ENCODE measurements at places on chromosomes 6 and 20.

DNA sequence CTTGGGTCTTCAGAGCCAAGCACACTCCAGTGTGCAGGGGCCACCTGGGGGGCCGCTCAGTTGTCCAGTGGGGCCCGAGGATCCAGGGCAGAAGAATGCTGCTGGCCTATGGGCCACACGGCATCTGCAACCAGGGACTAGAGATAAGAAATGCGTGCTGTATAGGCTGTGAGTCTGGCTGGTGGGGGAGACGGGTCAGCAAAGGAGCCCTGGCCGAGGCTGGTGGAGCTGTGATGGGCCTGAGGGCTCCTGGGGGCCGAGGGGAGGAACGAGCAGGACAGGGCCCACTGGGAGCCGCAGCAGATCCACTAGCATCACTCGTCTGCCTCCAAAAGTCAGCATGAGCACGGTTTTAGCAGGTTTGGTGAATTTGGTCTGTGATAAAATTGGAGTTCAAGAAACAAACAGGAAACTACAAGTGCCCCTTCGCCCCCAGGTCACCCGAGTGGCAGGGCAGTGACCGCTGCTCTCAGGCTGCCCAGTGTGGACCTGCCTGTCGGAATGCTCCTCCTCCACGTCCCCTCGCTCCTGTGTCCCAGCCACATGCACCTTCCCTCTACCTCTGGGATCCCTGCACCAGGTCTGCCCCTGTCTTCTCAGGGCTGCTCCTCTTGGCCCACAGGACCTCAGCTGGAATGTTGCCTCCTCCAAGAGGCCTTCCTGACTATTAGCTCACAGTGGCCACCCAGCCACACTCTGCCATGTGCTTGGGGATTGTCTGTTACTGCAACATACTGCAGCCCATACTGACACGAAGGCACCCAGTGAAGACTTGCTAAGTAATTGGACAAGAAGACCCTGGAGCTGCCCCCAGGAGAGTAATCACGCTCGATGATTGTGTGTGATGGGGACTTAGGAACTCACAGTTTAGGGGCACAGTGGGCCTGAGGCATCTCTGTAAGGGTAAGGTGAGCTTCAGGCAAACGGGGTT is 10.9 kb downstream of the ACSS1 start:
- DNase-seq = no peak

DNA sequence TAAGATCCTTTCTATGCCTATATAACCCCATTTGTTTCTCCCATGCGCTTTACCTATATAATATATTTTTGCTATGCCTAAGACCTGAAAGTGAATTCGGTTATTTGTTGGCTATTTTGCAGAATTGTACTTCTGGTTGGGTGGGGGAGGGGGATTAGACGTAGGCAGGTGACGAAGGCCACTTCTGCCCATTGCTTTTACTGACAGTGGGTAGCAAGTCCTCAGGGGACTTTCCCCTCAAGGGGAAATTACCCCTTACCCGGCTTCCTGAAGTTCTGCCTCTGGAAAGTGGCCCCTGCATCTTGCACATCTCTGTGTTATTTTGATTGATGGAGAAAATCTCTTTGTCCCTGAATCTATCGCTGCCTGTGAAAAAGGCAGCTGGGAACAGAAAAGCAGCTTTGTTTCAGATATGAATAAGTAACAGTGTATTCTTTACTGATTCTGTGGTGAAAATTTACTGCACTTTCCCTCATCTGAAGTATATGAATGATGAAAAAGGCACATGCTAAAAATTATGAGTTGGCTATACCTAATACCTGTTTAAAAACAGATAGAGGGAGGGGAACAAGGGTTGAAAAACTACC is 133.9 kb downstream of the UTRN start:
- no peak for DNase-seq

DNA sequence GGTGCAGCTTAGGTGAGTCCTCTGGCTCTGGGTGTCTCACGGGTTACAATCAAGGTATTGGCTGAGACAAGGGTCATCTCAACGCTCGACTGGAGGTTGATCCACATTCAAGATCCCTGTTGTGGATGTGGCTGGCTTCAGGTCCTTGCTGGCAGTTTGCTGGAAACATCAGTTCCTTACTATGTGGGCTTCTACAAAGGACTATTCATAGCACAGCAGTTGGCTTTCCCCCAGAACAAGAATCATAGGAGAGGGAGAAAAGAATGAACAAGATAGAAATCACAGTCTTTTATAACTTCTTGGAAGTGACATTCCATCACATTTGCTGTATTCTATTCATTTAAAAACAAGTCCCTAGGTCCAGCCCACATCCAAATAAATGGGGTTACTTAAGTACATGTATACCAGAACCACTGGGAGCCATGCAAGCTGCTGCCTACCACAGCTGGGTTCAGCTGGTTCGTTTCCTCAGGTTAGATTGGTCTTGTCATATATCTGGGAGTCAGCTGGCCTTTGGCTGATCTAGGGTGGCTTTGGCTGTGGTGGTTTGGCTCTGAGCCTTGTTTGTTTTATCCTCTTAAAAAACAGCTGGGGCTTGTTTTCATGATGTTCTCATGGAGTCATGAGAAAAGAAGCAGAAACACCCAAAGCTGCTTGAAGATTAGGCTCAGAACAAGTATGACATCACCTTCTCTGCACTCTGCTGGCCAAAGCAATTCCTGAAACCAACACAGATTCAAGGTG is 433.2 kb upstream of the SPTLC3 start:
- DNase-seq = peak; percentile 8

GRCh38 chr6:31708224-31708623 is 1.6 kb downstream of the LY6G6F start:
- DNase-seq = no peak

DNA sequence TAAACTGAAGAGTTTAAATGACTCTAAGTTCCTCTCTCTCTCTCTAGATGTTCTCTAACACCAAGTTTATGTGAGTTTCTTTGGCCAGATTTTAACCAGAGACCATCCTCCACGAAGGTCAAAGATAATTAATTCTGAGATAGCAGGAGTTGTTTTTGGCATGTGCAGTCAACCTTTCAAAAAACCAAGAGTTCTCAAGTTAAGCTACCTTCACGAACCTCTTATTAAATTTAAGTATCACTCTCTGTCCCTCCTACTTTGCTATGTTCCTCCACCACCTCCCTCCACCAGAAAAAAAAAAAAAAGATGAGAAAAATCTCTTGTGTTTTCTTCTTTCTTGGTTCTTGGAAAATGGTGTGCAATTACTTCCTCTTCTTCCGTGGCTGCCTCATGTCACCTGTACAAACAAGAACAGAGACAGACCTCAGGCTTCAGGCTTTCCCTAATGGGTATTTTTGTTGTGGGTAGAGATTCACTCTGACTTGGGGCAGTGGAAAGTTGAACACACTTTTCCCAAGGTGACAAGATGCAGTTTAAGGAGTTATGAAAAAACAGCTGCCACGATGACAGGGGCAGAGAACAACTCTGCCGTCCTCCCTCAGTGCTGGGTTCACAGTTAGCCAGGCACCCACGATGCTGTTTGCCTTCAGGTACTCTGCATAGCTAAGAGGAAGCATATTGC is 64.3 kb downstream of the ADTRP start:
- DNase-seq = no peak

DNA sequence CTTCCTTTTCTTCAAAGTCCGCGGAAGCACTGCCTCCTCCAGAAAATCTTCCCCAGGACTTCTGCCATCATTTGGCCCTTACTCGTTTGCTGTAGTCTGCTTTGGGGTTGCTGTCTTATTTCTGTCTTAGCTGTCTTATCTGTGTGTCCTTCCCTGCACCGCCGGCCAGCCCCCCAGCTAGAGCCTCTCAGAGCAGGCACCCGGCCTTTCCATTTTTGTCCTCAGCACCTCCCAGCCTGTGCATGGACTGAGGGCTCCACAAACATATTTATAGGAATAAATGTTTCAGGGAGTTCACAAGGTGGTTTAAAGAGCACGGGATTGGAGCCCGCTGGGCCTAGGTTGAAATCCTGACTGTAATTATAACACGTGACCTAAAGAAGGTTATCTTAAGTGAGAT is 8.1 kb downstream of the GLP1R start:
- no peak for DNase-seq

GRCh38 chr6:142407685-142408273 is 106.0 kb downstream of the ADGRG6 start:
- no peak for DNase-seq

Data from astrocyte of the hippocampus (primary cell).